ENCODE measurements at places on chromosomes 4 and X.

DNA sequence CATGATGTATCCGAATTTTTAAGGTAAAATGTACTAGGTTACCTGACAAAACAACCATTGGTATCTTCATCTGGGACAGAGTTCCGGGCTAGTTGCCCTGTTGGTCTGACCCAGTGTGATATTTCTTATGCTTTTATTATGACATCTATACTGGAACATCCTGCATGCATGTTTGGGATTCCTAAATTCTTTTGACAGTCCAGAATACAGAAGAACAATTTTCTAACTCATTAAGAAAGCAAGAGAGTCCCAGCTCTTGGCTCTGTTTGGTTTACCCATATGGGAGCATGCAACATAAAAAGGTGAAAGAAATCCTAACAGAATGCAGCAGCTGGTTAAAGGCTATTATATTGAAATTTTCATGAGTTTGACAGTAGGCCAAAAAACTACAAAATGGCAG is 247.7 kb upstream of the FTHL17 start:
- no peak for DNase-seq

DNA sequence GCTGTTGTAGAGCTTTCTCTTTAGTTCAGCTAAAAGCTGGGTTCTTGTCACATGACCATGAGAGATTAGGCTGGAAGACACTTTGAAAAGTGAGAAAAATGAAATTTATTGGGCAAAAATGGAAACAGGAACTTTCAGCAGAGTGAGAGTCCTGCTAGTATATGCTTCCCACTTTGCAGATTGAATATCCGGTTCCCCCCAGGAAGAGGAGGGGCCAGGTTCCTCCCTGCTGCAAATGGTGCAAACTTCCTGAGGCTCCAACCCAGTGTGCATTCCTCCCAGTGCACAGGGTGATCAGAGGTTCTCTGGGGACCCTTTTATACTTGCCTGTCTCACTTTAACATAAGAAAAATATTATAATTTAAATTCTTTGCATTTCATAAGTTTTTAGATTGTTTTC is 119.9 kb upstream of the SPIN4 start:
- no peak for DNase-seq

- no peak for DNase-seq
These were observed 141.0 kb downstream of the TSPAN5 start for GRCh38 chr4:98517218-98518021.

DNA sequence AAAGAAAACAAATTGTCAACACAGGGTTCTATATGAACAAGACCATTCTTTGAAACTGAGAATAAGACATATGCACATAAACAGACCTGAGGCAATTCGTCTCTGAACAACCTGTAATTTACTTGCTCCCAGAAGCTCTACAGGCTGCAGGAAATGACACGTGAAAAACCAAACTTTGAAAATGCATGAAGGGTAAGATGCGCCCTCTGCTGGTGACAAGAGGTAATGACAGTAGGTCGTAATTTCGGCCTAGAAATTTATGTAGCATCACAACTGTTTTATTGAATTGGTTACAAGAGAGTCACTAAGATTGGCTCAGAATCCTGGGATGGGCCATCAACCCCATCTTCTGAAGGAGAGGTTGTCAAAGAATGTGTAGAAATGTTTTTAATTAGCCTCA is 276.5 kb downstream of the PPP4R3C start:
- DNase-seq, result no peak

DNA sequence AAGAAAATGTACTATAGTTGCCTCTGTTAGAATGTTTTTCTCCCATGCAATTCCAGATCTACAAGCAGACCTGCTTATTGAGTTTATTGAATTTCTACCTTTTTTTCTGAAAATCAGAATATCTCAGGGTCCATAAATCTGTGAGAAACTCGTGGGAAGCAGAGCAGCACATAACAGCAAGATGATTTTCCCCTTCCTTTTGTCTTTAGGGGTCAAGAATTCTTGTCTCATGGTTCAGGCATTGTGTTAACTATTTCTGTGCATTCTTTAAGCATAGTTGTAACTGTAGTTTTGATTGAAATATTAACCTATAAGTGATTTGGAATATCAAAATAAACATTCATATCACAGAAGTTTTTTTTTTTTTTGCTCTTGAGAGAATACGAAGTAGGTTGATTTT is 11.4 kb downstream of the EDNRA start:
- DNase-seq, result no peak

GRCh38 chr4:186201535-186202230 is 10.3 kb downstream of the CYP4V2 start:
- no peak for DNase-seq

DNA sequence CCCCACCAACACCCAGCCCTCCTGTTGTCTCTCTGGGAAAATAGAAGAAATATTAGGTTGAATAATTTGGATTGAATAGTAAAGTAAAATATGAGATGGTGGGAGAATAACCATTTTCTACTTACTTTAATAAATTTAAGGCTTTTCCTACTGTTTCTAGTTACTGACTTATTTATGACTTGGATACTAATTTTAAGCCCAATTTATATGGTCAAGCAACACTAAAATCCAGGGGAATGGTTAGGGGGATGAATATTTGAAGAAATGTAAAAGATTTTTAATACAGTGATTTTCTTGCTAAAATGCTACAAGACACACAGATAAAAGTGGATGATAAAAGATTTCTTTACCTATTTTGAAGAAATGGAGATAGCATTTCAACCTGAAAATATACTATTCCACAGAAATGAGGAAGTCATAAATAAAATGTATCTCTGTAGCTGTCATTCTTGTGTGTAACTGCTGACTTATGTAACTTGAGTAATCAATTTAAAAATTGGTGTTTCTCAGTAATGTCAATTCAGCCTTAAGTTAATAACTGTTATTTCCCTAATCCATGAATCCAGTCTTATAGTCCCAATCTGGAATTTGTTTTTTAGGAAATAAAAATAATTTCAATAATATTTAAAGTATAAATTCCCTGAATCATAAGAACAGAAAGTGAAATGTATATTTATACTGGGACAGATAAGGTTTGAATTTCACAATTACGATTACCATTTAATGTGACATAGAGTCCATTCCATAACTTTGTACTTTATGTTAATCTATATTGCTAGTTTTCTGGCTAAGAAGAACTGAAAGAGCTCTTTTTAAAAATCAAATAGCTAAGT is 24.3 kb upstream of the IL2 start:
- DNase-seq, result no peak

DNA sequence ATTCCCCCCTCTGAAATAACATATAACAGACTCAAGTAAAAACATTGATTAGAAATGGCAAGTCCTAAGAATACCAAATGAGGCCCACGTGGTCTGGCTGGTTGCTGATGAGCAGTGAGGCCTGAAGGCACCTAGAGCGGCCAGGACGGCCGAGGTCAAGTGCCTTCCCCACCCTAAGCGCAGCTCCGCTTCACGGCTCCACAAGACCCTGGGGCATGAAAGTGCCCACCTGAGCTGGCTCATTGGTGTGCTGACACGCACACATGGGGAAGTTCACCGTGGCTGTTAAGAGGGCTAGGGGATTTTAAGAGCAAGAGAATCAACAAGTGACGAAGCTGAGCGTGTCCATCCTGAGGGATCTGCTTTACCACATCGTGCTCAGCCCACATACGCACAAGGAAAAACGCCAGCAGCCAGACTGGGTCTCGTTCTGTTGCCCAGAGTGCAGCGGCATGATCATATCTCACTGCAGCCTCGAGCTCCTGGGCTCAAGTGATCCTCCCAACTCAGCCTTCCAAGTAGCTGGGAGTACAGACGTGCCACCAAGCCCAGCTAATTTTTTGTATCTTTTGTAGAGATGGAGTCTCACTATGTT is 22.4 kb downstream of the DCTD start:
- no peak for DNase-seq

- DNase-seq, result no peak
These were observed 19.6 kb upstream of the NSUN7 start for GRCh38 chr4:40730091-40730679.

DNA sequence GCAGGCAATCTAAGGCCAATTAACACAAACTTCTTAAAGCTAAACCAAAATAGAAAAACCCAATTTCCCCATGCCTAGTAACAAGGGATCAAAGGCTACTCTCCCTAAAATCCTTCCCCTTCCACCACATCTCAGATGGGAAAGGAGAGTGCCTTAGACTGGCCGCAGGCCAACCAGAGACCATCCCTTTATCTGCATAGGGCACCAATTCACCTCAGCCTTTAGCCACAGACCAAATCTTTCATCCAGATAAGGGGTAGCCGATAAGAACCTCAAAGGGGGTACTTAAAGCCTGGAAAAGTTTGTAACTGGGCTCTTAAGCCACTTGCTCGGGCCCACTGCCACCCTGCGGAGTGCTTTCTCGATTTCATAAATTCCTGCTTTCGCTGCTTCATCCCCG is 68.3 kb downstream of the TEX13C start:
- DNase-seq, result no peak

DNA sequence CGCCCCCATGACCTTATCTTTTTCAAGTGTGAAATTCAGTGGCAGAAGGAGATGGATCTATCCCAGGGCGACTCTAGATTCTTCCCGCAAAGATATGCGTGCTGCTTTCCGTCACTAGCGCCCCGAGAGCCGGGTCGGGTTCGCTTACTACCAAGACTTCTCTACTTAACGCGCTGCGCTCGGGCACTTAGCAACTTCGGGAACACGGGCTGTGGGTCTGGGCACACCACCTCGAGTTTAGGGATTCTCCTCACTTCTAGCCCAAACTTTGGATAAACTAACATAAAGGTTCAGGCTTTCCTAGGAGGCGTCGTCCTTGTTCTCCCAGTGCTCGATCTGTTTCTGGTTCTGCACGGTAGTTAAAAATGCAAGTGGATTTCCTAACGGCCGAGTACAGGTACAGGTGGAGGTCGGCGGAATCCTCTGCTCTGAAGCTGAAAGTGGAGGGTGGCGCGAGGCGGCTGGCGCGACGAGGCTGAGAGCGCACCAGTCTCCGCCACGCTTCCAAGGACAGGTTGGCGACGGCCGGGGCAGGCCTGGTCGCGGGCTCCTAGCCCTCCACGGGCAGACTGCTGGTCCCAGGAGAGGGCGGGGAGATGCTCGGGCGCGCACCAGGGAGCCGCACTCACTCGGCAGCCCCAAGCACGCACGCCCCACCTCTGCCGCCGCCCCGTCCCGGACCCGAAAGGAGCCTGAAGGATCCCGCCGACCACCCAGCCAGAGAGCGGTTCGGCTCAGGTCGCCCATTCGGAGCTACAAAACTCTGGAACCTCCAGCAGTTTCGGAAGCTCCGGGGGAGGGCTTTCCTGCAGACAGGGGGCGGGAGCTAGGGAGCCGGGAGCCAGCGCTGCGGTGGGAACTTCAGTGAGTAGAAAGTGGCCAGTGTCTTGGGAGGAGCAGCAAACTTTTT is 100.8 kb upstream of the TENM3 start:
- no peak for DNase-seq

DNA sequence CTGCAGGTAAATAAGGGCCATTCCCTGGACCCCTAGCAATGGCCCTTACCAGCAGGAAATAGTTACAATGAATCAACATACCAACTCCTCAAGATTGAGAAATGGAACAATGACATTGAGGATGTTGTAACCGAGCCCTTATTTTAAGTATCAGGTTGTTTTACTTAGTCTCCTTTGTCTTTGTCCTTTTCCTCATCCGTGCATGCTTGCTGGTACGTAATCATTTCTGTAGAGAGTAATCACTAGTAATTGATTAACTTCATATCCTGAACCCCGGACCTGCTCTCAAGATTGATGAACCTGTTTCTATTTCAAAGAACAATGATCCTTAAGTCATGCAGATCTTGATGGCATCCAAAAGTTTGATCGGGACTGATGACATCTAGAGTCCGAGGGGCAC is 98.6 kb upstream of the LANCL3 start:
- no peak for DNase-seq

DNA sequence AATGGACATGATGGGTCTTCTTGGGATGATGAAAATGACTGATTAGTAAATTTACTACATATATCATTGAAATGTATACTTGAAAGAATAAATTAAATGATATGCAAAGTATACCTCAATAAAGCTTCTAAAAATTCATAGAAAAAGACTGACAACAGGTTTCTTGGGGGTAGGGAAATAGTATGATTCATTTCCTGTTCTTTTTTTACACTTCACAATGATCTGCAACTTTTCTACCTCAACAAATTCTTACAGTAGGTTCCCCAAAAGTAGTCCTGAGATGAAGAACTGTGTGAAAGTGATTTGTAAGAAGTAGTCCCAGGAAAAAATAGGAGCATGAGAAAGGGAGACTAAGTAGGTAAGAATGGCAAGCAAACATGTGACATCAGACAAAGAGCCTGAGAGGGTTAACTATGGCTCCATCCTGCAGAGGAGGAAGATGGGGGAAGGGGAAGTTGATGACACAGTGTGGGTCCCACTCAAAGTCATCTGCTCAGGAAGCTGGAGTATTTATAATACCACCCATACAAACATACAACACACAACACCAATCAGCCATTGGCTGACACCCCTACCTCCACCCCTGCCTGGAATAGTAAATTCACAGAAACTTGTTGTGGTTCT is 73.9 kb downstream of the ARHGAP6 start:
- no peak for DNase-seq

DNA sequence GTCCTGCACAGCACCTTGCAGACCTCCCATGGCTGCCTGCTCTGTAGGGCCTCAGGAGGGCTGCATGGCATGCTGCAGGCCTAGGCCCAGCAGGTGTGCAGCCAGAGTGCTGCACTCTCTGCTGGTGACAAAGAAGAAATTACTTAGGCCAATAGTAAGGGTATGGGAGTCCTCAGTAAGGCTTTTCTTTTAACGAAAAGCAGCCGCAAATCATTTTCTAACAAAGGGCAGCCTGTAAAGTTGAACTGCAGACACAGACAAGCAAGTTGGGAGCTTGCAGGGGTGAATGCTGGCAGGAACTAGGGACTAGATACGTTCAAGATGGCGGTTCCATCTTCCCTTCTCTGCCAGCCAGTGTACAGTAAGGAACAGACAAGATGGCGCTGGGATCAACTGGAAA is 22.4 kb upstream of the UBA6 start:
- DNase-seq, result no peak

DNA sequence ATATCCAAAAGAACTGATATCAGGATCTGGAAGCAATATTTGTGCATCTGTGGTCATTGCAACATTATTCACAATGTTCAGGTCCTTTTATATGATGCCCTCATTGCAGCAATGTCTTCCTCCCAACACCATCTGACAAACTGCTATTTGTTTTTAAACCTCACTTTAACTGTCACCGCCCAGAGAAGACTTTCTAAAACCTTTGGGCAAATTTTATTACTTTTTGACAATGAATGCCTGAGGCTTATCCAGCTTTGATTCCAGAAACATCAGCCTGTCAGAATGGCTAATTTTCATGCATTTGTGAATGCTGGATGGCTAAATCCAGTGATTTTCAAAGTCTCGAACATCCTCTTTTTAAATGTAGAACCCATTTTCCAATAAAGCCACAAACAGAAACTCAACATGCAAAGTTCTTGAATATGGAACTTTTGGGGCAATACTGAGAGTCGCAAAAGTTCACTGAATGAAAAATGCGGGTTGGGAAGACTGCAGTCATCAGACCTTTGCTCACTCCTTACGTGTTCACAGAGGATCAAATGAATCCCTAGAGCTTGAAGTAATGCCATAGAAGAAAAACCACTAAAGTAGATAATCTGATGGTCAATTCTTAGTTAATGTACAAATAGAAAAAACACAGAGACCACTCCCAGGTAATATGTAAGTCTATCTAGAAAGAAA is 10.5 kb downstream of the FGB start:
- no peak for DNase-seq

Measured in anterior cingulate cortex (tissue), 58 donors.